ENCODE measurements at places on chromosomes 6 and 20.

DNA sequence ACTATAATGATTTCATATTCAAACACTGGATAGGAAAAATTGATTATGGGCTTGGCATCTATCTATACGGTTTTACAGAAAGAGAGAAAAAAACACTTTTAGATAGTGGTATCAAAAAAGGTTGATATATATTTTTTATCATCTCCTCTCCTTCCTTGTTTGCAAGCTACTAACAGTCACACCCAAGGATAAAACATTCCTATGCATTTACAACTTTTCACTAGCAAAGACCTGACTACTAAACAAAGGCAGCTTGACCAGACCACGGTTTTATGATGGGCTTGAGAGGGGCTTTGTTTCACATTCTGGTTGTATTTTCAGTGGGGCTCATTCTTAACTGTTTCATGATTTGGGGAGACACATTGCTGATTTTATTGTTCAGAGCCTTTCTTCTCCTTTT is 477.6 kb upstream of the CITED2 start:
- no peak for DNase-seq

DNA sequence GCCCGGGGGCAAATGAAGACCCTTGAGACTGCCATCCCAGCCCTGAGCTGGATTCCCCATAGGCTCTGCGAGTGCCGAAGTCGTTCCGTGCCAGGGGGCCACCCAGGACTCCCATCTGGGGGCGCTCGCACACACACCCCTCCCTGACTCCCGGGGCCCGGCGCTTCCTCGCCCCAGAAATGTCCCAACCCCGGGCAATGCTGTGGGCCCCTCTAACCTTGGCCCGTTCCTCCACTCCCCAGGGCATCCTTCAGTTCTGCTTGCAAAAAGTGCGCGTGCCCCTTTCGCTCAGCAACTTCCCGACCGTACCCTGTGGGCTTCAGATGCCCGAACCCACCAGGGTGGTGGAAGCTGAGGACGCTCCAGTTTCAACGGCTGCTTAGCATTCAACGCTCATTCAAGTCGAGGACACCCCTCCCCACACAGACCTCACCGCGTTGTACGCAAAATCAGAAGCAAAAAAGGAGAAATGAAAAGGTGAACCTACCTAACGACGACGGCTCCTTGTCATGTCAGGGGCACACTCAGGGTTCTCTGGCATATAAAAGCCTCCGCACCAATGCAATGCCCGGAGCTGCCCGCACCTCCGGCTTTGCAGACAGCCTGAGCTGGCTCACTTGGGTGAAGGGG is 25.3 kb downstream of the RIPOR2 start:
- DNase-seq = no peak

DNA sequence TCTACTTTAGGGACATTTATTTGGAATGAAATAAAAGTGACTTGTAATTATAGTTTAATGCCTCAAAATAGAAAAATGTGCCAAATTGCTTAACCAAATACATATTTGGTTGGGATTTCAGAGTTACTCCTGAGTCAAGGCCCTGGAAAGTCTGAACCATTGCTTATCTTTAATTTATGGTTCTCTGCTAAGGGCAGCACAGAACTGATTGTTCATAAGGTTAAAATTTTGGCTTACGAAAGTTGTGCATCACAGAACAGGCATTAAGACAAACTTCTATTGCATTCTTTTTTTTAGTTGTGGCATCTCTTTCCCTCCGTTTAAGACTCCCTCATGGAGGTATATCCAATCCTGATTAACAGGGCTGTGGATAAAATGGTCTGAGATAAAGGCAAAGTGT is 92.2 kb upstream of the TENT5A start:
- no peak for DNase-seq

DNA sequence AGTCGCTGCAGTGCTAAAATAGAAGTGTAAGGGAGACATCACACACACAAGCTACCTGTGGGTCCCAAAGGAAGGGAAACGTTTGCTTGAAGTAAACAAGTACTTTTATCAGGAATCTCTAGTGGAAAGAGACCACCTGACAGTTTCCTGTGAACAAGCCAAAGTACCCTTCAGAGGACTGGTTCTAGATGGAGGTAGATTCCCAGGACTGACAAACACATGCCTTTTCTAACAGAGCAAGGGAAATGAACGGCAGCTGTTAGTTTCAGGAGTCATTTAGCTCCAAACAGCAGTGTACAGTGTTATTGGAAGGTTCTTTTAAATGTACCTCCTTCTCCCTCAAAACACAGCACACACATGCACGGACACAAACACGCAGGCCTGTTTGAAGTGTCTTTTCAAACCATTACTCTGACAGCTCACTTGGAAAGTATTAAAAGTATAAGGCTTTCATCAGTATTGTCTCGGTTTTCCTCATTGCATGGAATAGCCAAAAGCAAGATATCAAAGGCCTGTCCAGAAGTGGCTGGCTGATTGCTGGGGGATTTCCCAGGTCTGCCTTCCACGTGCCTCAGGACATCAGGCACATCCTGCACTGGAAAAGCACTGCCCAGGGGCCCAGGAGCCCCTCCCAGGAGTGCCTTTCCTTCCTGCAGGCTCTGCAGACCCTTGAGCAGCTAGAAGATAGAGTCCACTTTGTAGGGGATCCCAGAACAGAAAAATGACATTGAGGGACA is 393.2 kb upstream of the SOX4 start:
- no peak for DNase-seq

DNA sequence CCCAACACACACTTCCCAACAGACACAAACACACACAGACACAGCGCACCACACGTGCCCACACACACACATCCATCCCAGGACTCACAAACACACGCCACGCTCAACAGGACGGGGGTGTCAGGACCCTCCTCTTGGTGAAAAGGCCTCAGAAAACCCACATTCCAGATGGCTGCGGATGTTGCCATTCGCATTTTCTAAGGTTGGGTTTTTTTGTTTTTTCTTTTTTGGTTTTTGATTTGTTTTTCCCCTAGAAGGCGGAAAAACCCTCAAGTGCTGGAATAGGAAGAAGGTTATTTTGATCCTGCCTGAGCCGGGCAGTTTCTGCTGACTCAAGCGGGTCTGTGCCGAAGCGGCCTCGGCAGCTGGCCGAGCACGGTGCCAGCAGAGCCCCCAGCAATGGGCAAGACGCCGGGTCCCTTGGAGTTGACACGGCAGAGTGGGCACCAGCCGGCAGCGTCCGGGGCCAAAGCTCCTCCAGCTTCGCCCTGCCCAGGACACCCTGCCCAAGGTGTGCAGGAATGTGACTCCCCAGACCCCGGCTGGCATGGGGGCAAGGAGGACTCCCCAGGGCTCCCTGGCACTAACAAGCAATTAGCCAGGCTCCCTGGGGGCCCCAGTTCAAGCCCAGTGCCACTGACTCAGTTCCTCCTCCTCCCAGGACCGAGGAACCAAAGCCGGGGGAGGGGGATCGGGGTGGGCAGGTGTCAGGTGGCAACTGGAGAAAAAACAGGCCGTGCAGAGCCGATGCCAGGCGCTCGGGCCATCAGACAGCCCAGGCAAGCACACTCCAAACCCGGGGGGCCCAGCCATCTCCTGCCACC is 40.9 kb upstream of the ZBP1 start:
- DNase-seq = no peak
